SW480 (cell line): ENCODE measurements at places on chromosomes 5 and 9.

DNA sequence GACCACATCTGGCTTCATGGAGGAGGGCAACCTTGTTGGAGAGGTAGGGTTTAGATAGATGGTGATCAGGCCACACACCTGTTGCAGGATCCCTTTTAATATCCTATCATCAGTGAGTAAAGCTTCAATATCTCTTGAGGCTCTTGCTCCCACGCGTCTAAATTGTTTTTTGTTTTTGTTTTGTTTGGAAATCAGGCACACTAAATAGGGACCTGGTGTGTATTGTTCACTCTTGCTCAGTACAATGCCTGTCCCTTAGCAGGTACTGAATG is 2.6 kb upstream of the TMEM268 start:
- no peak for DNase-seq

GRCh38 chr5:56910210-56910965 is 992 bp downstream of the SETD9 start:
- peak; percentile 56 for DNase-seq

DNA sequence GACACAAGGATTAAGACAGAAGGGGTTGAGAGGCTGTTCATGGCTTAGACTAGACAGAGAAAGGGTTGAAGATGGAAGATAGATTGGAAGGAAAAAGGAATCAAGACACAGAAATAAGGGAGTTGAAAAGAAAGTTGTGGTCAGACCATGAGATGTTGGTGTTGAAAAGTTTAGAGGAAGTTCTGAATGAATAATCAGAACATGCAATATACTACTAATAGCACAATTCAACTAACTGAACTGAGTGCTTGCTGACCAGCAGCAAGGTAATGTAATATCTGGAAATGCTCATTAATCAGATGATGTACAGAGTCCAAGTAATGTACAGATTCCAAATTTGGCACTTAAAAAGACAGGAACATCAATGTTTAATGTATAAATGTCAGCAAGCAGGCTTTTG is 10.6 kb upstream of the NNT start:
- no peak for DNase-seq

DNA sequence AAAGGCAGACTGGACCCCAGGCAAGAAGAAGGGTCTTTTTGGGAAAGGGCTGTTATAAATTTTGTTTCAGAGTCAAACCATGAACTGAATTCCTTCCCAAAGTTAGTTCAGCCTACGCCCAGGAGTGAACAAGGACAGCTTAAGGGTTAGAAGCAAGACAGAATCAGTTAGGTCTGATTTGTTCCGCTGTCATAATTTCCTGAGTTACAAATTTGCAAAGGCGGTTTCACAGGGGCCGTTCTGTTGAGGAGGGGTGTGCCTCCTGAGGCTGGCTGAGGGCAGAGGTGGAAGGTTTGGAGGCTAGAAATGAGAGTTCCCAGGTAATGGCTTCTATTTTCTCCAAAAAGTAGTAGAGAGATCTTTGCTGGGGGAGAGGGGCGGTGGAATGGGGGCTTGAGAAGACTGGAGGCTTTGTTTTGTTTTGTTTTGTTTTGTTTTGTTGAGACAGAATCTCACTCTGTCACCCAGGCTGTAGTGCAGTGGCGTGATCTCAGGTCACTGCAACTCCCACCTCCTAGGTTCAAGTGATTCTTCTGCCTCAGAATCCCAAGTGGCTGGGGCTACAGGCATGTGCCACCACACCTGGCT is 4.1 kb upstream of the CERCAM start:
- no peak for DNase-seq

- DNase-seq, result peak; percentile 75
Measured at GRCh38 chr5:132496631-132497487, 6.3 kb upstream of the IRF1 start.

DNA sequence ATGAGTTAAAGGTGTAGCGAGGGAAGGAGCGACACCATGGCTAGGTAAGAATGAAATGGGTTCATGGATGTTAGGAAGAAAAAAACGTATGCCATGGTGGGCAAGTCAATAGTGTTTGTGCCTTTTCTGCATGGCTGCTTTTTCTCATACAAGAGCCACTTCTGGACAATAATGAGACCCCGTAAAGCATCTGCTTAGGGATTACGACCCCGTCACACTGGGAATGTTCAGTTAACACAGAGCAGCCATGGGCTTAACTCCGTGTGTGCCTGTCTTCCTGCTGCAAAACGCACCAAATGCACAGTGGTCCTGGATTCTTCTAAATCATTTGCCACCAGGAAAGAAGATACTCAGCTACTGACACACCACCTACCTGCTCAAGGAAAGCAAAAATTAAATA is 81.8 kb downstream of the NFIB start:
- no peak for DNase-seq
